ENCODE measurements at places on chromosomes 13 and 19.

DNA sequence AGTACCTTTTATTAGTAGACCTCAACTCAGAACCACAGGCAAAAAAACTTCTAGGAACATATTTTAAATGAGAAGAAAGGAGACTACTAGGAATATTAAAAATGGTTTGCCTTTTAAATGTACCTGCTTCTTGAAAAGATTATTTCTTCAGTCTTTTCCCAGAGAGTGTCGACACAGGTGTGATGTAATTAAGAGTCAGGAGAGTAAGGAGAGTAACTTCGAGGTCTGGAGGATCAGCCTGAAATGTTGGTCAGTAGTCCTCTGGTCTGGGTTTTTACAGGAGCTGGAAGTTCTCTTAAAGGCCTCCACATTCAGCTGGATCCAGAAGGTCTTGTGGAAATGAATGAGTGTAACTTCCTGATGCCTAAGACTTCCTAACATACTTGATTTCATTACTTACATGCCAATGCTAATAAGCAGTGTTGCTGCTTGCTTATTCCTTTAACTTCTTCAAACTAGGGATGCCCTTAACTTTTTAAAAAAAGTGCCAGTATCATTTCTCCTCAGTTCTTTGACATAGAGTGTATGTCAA is at the start of gene KCTD4:
Gene KCTD4 (minus strand): TSS at position 345 of the 532 bp plus-strand sequence. CDS start 6,478 bp downstream, outside the sequence.
- no peak for DNase-seq

GRCh38 chr19:17775991-17776803 is 18.7 kb upstream of the B3GNT3 start:
- no peak for DNase-seq

- no peak for DNase-seq
Measured at GRCh38 chr19:7292950-7293761, 1.1 kb downstream of the INSR start.

DNA sequence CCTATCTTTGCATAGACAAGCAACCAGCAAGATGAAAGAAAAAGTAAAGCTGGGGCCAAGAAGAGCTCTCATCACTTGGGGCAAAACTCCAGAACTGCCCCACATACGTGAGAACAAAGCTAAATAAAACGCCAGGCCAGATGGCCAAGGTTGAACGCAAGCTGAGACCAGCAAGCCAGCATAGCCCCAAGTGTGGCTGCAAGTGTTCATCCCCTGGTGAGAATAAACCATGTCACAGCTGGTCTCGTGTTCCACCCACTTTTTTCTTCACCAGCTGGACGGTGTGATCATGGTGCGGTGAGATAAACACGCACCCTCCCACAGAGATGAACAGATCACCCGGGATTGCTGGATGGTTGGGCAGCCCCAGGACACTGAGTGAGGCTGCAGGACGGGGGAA is 109.6 kb upstream of the CACNA1A start:
- no peak for DNase-seq

DNA sequence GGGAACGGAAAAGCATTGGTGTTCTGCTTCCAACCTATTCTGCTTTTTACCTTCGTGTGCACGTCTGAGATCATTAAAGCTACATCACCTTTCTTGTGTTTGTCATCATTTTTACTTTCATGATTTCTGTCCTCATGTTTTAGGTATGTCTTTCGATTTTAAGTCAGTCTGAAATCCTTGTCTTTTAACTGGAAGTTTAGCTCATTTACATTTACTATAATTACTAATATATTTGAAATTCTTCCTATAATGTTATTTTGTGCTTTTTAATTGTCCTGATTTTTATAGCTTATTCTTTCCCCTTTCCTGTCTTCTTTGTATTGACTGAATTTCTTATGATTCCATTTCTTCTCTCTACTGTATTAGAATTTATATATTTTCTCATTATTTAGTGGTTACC is 19.2 kb upstream of the ASPDH start:
- no peak for DNase-seq

DNA sequence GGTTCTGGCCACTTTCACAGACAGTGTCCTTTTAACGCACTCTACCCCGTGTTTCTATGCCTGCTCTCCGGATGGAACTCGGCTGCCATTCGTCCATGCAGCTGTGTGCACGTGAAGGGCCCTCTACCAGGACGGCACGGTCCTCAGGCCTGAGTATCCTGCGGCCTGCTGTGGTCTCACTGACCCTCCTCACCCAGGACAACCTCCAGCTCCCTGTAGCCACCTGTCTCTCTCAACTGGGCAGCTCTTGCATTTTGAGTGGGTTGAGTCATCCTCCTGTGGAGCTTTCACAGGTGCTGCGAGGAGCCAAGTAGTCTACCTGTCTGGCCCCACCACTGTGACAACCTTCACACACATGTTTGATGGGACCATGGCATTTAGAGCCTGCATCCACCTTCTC is 321.7 kb upstream of the TSHZ3 start:
- DNase-seq, result no peak

DNA sequence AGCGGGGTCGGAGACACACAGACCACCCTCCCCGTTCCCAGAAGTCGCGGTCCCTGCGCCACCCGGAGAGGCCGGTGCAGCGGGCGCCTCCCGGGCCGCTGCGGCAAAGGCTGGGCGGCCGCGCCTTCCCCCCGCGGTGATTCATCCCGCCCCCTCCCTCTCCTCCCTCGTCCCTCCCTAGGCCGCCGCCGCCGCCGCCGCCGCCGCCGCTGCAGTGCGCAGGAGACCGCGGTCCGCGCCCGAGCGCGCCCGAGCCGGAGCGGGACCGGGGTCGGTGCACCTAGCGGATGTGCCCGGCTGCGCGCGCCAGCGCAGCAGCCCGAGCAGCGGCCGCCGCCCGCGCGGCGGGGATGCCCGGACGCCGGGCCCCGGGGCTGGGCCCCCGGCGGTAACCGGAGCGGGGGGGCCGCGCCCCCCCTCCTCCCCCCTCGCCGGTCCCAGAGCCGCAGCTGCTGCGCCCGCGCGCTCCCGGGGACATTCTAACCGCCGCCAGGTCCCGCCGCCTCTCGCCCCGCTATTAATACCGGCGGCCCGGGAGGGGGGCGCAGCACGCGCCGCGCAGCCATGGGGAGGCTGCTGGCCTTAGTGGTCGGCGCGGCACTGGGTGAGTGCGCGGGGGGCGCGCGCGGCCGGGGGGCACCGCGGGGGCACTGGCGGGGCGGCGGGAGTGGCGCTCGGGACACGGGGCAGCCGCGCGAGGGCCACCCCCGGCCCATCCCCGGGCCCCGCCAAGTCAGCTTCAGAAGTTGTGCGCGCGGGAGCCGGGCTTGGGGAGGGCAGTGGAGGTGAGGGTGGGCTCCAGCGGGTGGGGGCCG is at the start of gene SCN1B:
Gene SCN1B (plus strand): TSS at position 214 of the 815 bp plus-strand sequence. CDS start 351 bp downstream, at position 565.
- peak; percentile 59 for DNase-seq

DNA sequence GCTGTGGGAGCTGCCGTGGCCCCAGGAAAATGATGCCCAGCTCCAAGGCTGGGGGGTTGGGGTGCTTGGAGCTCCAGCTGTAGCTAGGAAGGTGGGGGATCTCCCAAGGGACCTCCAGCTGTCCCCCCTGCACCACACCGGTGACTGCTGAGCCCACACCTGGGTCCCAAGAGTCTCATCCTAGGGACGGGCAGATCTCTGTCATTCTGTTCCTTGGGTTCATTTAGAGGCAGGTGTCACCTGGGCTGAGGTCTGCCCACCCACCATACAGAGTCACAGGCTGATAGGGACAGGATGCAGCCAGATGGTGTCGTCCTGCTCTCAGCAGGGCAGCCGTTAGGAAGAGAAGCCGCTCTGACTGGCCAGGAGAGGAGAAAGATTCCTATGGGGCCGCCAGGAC is 5.3 kb downstream of the F2RL3 start:
- DNase-seq, result no peak

- no peak for DNase-seq
Measured at GRCh38 chr13:26678796-26679195, 81.8 kb downstream of the GPR12 start.

DNA sequence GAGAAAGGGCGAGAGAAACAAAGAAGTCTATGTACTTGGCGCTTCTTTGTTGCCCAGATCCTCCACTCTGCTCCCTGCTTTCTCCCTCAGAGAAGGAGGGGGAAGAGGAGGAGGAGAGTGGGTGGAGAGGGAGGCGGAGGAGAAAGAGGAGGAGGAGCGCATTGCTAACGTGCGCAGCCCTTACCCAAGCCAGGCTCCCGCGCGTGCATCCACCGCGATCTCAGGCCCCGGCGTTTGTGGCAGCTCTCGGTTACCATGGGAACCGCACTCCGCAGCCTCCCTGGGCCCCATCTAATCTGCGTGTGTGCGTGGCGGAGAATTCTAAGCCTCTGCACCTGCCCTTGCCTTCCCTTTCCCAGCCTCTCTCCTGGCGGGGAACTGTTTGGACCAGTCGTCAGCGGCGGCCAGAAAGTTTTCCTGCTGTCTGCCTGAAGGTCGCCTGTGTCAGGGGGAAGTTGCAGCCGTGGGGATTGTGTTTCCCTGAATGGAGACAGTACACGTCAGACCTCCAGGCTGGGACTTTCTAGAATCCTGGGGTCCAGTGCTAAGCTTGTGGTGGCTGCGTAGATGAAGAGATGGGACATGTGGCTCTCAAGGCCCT is at the start of gene ERICH6B:
Gene ERICH6B (minus strand): TSS at position 239 of the 601 bp plus-strand sequence. CDS start 18,734 bp downstream, outside the sequence.
- no peak for DNase-seq

GRCh38 chr19:41691268-41691970 is 3.3 kb upstream of the CEACAM7 start:
- DNase-seq, result no peak

GRCh38 chr19:14102756-14103155 is 12.2 kb upstream of the SAMD1 start:
- DNase-seq, result no peak

DNA sequence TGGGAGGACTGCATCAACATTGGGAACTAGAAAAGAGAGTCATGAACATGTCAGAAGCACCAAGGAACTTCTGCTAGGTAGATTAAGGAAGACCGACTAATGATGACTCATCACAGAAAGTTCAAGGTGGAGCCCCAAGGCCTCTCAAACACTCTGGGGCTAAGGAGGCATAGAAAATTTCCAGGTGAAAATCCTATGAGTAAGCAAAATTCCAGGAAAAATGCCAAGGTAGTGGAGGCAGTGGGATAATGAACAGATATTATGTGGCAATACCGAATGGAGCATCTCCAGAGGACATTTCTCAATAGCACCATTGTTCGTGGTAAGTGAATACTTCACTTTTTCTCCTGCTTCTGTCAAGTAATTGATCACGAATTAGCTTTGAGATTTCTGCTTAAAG is 336.5 kb downstream of the MZT1 start:
- peak; percentile 78 for DNase-seq

- no peak for DNase-seq
Measured at GRCh38 chr13:78689011-78689410, 30.1 kb upstream of the OBI1 start.

DNA sequence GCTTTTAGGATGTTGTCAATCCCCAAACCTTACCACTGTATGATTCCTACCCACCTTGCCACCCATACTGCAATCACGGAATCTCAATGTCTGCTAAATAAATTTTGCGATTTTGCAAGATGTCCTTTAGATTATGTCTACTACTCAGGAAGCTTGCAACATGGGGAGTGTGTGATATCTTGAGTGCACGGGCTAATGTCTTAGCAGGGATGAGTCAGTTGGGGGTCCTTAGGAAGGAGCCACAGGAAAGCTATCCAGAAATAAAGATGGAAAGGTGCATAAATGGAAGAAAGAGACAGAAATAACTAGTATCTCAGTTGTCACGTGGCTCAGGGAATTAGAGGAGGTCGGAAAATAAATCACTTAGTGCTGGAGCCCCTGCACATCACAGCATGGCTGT is 77.1 kb downstream of the NALCN start:
- DNase-seq, result no peak

DNA sequence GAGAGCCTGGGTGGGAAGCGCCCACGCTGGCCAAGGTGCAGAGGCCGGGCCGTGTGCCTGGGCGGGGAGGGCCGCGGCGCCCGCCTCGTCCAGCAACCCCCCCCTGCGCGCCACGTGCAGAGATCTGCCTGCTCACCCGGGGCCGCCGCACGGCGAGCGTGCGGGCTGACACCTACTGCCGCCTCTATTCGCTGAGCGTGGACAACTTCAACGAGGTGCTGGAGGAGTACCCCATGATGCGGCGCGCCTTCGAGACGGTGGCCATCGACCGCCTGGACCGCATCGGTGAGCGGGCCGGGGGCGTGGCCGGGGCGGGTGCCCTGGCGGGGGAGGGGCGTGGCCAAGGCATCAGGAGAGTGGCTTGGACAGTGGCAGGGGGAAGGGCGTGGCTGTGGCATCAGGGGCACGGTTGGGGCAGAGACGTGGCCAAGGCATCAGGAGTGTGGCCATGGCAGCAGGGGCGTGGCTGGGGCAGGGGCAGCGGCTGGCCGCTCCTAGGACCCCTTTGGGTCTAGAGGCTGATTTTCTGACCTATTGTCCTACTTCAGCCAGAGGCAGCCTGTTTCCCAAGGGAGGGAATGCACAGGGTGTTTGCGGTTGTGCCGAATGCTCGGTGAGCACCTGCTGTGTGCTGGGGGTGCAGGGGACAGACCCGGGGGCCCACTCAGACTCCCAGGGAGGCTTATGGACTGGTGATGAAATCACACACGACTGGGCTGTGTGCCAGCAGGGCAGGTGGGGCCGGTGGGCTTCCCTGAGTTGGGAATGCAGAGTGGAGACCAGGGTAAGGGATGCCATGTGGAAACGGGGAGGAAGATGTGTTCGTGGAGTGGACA is 19.4 kb downstream of the POLRMT start:
- no peak for DNase-seq

- peak; percentile 92 for DNase-seq
Measured at GRCh38 chr13:103931885-103932284, 865.7 kb upstream of the SLC10A2 start.

DNA sequence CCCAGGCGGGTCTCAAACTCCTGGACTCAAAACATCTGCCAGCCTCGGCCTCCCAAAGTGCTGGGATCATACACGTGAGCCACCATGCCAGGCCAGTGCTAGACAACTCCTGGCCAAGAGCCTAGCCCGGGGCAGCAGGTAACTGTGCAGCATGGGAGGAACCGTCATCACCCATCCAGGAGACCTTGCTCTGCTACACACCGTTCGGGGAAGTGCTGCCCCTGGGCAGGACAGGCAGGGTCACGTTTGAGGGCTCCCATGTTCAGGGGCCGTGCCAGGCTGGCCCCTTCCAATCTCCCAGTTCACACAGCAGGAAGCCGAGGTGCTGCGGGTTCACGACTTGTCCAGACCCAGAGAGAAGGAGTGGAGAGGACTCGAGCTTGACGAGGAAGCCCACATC is 35.1 kb downstream of the NAXD start:
- no peak for DNase-seq

- no peak for DNase-seq
Measured at GRCh38 chr13:47472516-47472915, 528.6 kb downstream of the SUCLA2 start.
